ENCODE measurements at places on chromosomes 1 and 21. TPM values are rescaled to one million over a fixed set of nuclear protein-coding genes. Genes with fewer than 3 reads are reported as not detected.

The FOXD2 gene
- polyA plus RNA-seq: 0.05 TPM

DNA sequence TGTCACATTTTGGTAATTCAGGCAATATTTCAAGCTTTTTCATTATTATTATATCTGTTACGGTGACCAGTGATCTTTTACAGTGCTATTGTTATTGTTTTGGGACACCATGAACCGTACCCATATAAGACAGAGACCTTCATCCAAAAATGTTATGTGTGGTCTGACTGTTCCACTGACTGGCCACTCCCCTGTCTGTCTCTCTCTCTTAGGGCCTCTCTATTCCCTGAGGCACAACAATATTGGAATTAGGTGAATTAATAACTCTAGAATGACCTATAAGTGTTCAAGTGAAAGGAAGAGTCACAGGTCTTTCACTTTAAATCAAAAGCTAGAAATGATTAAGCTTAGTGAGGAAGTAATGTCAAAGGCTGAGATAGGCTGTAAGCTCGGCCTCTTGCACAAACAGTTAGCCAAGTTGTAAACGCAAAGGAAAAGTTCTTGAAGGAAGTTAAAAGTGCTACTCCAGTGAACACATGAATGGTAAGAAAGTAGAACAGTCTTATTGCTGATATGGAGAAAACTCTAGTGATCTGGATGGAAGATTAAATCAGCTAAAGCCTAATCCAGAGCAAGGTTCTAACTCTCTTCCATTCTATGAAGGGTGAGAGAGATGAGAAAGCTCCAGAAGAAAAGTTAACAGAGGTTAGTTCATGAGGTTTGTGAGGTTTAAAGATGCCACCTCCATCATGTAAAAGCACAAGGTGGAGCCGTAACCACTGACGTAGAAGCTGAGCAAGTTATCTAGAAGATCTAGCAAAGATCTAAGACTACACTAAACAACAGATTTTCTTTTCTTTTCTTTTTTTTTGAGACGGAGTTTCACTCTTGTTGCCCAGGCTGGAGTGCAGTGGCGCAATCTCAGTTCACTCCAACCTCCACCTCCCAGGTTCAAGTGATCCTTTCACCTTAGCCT lies 19.7 kb upstream of the DIPK1A start:
- no peak for DNase-seq

GRCh38 chr21:31887391-31887841 lies 14.6 kb downstream of the HUNK start:
- no peak for DNase-seq

- no peak for DNase-seq
Measured at GRCh38 chr1:228148196-228148861, 1.4 kb upstream of the GJC2 start.

The OR2M3 gene
- polyA plus RNA-seq: not detected

GRCh38 chr1:10507111-10507879 lies 32.5 kb downstream of the PEX14 start:
- DNase-seq: no peak

GRCh38 chr1:43453442-43454269 lies at the start of gene HYI:
Gene HYI, minus strand, starts transcription at chr1:43453931. Its CDS starts 138 bp downstream, at chr1:43453793.
- no peak for DNase-seq

- no peak for DNase-seq
Measured at GRCh38 chr1:26122988-26123973, 11.7 kb downstream of the PDIK1L start.

- DNase-seq: no peak
Measured at GRCh38 chr1:97976801-97977200, 56.0 kb upstream of the DPYD start.

DNA sequence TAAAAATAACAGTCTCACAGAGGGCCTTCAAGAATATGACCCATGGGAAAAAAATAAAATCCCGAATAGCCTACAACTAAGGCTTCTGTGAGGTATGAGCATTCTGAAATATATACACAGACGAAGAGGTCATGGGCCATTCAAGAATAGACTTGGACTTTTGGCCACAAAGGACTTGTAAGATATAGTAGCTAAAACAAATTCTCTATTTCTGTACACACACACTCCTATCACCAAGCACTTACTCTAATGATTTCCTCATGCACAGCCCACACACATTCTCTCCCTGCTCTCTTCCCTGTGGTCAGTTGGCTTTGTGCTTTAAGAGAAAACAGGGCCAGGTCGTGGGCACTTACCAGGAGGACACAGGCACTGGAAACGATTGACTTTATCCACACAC lies 69.7 kb upstream of the ADAM30 start:
- no peak for DNase-seq

The MMEL1 gene
- 0.15 TPM for polyA plus RNA-seq

DNA sequence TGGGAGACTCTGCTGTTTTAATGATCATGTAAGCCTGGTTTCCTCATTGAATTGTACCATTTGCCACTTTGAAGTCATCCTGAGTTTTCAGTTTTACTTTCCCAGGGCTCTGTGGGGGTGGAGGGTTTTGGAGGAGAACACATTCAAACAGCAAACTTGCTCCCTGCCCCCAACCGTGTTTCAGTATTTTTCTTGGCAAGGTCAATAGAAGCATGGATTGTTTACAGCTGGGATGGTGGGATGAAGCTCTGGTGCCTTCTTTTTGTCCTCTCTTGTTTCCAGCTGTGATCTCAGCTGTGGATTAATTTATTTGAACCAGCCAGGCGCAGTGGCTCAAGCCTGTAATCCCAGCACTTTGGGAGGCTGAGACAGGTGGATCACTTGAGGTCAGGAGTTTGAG lies 54.3 kb upstream of the SERBP1 start:
- DNase-seq: no peak

GRCh38 chr1:74505928-74506710 lies 6.3 kb downstream of the LRRC53 start:
- no peak for DNase-seq

The CYP4A11 gene
- not detected for polyA plus RNA-seq

- DNase-seq: no peak
Measured at GRCh38 chr1:227532019-227532619, 31.2 kb upstream of the ZNF678 start.

- no peak for DNase-seq
Measured at GRCh38 chr1:178540204-178540603, 27.3 kb downstream of the TEX35 start.

GRCh38 chr1:178969226-178969987 lies 56.3 kb upstream of the FAM20B start:
- no peak for DNase-seq

GRCh38 chr1:171488190-171488929 lies 3.0 kb downstream of the PRRC2C start:
- DNase-seq: no peak

DNA sequence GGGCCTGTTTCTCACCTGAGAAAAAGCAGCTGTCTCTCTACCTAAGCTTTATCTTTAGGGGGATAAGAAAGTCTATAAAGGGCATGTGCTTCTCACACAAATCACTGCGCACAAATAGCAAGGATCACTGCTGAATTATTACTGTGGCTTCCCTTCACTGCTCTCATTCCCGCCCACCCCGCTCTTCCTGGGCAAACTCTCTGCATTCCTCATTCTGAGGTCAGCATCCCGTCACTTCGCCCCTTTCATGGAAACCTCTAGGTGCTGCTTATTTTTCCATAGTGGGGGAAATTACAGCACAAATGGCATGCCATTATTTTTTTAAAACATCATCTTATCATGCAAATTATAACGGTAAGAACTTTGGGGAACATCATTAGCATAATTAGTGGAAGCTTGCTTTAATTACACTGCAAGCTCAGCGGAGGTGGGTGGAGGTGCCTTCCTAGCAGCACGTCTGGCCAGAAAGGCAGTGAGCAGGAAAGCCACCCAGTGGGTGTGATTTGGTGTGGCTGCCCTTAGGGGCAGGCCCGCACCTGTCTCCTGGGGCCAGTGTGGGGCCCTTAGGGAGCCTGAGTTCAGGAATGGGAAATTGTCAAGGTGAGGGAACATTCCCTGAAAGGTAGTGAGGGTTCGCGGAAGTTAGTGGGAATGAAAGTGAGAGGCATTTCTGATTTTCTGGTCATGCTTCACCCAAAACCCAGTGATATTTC lies 105.9 kb downstream of the LAMC2 start:
- no peak for DNase-seq

DNA sequence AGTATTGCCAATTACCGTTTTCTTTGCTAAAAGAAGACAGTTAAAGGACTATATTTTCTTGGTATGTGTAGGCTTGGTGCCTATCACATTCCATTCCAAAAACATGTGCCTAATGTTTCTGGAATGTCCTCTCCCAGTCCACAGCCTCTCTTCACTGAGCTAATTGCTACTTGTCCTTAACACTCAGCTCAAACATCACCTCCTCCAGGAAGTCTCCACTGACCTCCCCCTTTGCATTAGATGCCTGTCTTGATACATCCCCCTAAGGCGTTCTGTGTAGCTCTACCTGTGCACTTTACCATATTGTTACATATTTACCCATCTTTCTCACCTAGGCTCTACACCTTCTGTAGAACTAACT lies 195.6 kb upstream of the CAMK1G start:
- DNase-seq: no peak

The GJB5 gene
- 235 TPM for polyA plus RNA-seq

The GJA4 gene
- polyA plus RNA-seq: not detected

The SPATA1 gene
- 0.25 TPM for polyA plus RNA-seq

GRCh38 chr1:236761397-236762132 lies 33.5 kb upstream of the MTR start:
- DNase-seq: no peak

DNA sequence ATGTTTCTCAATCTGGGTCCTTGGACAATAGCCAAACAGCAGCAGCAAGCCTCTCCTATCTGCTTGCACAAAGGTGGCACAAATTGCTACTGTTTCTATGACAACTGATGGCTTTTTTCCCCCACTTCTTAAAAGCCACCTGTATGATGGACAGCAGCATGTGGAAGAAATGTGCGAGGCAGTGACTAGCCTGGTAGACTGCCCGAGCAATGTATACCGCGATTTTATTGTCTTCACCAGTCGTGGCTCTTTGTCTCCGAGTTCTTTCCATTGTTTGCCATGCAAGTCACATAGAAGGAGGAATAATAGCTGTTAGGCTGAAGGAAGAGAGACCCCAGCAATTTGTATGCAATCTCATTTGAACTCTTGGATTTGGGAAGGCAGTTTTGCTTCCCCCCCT lies 79.4 kb downstream of the S1PR1 start:
- no peak for DNase-seq

DNA sequence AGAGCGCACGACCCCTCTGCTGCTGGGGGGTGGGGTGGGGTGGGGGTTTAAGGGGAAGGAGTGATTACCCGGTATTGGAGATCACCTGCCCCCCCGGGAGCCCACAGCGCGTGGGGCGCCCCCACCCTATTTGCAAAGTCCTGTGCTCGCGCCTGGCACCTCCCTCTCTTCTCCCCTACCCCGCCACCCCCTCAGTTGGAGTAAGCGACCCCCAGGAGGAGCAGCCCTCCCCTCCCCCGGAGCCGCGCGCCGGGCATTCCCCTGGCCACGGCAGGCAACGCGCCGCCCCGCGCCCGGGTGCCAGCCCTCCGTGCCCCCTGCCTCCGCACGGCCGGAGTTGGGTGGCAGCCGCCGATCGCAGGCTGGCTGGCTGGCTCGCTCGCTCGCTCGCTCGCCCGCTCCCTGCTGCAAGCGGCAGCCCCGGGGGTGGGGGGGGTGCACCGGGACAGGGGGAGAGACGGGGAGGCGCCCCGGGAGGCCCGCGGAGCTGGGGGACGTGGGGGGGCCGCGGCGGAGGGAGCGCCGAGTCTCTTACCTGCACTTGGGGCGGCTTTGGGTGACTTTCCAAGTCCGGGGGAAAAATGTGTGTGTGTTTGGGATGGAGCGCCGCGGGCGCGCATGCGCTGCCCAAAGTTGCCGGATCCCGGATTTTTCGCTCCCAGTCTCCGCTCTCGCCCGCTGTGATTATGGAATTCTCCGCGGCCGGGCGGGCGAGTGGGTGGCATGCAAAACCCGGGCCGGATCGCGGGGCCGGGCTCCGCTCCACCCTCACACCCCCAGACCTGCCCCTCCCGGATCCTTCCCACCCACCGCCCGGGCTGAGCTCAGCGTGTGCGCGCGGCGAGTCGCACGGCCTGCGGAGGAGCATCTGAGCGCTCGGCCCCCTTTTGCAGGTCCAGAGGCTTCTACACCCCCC lies at the start of gene CASZ1:
CASZ1 (minus strand) TSS at position 618 of the 916 bp plus-strand sequence. CDS start 102,757 bp downstream, outside the sequence.
- DNase-seq: peak; percentile 55

The LAMC2 gene
- polyA plus RNA-seq: 2,571 TPM

The TCHHL1 gene
- polyA plus RNA-seq: not detected

GRCh38 chr1:227437495-227438008 lies 119.3 kb upstream of the CDC42BPA start:
- DNase-seq: no peak

DNA sequence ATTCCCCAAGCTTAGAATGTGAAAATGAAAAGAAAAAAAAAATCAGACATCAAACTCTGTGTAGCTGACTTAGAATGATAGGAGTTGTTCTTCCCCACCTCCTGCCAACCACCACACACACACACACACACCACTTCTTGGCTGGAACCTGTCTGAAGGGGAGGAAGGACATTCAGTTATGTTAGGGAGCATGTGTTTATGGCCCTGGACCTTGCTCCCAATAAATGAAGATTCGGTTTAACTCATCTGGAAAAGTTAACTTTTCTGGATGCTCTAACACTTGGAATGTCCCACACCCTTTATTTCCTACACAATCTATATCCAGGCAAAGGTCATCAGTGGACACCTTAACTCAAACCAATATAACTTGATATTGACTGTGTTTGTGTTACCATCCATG lies 112.4 kb downstream of the DAB1 start:
- no peak for DNase-seq

DNA sequence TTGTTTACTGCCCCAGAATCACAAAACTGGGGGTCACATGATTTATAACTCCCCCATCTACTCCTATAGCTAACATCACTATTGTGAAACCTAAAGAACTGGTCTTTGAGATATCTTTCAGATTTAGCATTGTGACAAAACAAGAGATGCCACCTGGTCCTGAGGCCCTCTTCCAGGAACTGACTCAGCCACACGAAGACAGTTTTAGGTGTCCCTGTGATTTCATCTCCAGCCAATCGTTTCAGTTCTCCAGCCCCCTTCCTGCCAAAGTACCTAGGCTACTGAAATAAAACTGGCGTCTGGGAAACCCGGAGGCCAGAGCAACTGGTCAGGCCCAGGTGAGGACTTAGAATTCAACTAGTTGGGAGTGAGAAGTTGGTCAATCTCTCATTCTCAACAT lies 36.6 kb downstream of the TBX19 start:
- DNase-seq: no peak

- no peak for DNase-seq
Measured at GRCh38 chr1:117691942-117692341, 86.1 kb downstream of the TENT5C start.

The SELE gene
- polyA plus RNA-seq: not detected

- no peak for DNase-seq
Measured at GRCh38 chr1:34235594-34235993, 58.9 kb downstream of the C1orf94 start.

- DNase-seq: no peak
Measured at GRCh38 chr1:18972991-18973390, 16.5 kb upstream of the IFFO2 start.

The RGS1 gene
- polyA plus RNA-seq: not detected

DNA sequence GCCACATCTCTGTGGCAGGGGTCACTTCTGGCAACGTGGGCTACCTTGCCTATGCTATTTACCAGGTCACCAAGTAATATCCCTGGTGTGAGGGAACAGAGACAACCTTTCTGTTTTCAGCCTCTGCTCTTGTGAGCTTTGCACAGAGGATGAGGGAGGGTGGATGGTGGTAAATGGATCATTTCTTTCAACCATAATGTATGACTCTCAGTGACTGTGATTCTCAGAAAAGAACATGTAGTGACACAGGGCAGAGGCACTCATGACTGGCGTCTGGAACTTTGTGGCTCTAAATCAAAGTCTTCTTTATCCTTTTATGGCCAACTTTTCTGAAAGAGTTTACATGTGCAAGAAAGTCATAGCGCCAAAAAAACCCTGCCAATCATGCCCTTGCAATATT lies 153.5 kb upstream of the USP24 start:
- DNase-seq: no peak

The AURKAIP1 gene
- 86.9 TPM for polyA plus RNA-seq

- DNase-seq: no peak
Measured at GRCh38 chr1:154623358-154623757, 15.4 kb upstream of the ADAR start.

Data from keratinocyte (primary cell).